ENCODE measurements at places on chromosomes 7 and 10.

DNA sequence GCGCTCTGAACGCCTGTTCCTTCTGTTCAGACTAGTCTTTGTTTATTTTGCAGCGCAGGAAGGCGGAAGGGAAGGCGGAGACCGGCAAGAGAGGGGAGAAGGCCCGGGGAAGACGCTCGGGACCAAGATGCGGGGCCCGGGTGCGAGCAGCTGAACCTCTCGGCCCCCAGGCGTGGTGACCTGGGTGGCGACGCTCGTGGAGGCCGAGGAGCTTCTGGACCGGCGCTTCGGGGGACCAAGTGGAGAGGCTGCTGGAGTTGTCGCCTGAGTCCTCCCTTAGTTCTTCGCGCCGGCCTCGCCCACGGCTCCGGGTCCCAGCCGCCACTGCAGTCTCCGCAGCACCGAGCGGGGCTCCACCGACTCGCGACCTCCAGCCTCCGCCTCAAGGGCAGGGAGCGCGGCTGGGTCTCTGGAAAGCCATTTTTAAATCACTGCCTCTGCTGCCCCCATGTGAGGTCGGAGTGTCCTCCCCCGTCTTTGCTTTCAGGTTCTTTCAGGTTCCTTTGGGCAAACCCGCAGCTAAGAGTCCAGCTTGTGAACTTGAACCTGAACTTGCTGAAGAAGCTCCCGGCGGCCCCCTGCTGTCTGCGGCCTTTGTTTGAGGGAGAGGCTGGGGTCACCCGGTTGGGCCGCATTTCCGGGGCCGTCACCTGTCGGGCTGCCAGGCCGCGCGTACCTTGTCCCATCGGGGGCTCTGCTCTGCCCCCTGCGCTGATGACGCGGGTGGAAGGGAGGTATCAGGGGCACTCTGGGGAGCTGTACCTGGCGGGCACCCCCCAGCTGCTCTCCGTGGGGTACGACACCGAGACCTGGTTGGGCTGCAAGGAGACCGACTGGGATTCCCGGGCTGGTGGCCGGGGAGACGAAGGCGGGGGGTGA lies 136.0 kb downstream of the KIF20B start:
- peak; percentile 81 for DNase-seq

DNA sequence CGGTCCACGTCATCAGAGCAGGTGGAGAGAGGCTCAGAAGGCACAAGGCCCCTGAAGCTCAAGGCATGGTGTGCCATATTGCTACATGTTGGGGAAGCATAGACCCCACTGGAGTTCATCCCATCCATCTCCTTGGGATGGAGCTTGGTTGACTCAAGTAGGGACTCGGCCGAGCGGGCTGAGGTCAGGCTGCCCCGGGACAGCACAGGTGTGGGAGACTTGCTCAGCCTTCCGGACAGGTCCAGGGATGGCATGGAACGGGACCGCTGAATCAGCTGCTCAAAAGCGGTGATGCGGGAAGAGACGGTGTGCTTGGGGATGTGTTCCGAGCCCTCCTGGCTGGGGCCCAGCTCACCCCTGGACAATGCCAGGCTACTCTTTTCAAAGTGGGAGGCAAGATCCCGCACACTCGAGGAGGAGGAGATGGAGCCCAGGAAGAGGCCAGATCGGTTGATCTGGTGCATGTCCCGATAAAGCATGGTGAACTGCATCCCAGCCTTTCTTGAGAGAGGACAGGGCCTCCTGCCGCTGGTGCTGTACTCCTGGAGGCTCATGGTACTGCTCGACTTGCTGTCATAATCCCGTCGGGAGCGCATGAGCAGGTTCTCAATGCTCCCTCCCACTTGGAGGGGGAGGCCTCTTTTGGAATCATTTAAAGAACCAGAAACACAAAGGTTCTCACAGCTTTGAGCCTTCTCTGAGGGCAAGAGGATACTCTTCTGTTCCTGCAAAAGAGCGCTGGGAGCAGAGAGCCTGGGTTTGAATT lies 65.6 kb upstream of the PDLIM1 start:
- peak; percentile 10 for DNase-seq

DNA sequence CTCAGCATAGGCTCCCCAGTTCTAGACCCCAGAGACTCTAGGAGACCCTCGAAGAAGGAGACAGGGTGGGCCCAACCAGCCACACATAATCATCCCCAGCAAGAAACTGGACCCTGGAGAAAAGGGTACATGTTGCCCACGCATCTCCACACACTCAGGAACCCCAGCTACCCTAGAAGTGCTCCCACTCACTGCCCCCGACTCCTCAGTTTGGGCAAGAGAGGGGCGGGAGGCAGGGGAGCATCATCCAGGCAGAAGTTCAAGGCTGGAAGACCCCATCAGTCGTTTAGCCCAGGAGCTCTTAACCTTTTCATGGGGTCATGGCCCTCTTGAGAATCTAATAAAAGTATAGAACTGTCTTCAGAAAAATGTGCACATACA lies 1.8 kb upstream of the ZNF467 start:
- no peak for DNase-seq

GRCh38 chr10:24914148-24914547 lies 38.3 kb downstream of the PRTFDC1 start:
- DNase-seq, result no peak
